ENCODE measurements at places on chromosomes 7 and 10.

- DNase-seq: no peak
Measured at GRCh38 chr10:122281751-122282150, 10.7 kb downstream of the BTBD16 start.

GRCh38 chr10:121157998-121158397 lies 306.8 kb downstream of the WDR11 start:
- no peak for DNase-seq

- DNase-seq: no peak
Measured at GRCh38 chr10:75057680-75058079, 53.8 kb upstream of the SAMD8 start.

DNA sequence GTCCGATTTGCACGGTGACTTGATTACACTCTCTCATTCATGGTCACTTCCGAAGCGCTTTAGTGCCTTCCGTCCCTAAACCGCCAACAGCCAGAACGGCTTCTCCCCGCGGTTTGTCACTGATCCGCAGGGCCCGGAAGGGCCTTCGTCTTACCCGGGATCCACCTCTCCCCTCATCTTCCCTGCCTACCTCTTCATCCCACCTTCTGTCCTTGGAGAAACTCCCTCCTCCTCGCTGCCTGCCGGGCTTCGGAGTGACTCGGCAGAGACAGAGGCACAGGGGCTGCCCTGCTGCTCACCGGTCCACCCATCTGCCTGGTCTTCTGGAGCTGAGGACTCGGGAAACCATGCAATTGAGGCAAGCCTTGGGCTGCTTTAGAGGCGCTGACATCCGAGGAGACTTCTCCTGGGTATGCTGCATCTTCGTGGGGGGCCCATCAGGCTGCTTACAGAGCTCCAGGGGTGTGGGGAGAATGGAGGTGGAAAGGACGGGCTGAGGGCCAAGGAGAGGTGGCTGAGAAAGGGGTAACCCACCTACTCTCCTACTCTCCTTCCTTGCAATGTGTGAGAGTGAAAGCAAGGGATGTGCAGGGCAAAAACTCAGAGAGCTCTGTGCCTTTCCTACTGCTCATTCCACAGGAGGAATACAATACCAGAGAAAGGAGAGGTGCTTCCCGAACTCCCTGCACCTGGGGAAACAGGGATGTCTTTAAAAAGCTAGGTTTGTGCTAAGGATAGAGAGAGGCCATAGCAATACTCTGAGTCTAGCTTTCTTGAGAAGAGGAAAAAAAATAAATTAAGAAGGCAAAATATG lies 1.0 kb upstream of the HOXA11 start:
- no peak for DNase-seq

DNA sequence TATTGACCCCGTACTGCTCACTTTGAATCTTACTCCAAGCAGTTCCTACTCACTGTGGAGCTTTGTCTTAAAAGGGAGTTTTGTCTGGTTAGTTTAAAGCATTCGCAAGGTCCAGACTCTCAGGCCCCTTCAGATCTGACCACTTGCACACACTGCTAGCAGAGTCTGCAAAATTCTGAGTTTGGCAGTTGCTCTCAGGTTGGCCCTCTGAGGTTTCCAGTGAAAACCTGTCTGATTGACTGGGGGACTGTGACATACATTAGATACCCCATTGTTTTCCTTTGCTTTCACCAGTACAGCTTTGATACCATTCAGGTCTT lies 149.2 kb downstream of the XPNPEP1 start:
- DNase-seq: no peak

GRCh38 chr7:157444011-157444842 lies 107.4 kb downstream of the DNAJB6 start:
- DNase-seq: no peak

DNA sequence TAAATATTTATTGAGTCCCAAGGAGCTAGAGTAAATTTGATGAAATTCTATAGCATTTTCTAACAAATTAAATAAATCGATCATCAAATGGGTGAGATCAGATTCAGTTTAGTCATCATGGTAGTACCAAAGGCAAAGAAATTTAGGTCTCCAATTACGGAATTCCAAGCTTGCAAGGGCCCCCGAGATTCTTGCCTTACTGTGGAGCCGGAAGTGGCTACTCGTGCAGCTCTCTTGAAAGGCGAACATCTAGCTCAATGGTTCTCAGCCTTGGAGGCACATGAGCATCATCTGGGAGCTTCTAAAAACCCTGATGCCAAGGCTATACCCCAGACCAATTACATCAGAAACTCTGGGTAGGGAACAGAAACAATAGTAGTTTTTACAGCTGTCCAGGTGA lies 117.9 kb upstream of the PRR15 start:
- no peak for DNase-seq

DNA sequence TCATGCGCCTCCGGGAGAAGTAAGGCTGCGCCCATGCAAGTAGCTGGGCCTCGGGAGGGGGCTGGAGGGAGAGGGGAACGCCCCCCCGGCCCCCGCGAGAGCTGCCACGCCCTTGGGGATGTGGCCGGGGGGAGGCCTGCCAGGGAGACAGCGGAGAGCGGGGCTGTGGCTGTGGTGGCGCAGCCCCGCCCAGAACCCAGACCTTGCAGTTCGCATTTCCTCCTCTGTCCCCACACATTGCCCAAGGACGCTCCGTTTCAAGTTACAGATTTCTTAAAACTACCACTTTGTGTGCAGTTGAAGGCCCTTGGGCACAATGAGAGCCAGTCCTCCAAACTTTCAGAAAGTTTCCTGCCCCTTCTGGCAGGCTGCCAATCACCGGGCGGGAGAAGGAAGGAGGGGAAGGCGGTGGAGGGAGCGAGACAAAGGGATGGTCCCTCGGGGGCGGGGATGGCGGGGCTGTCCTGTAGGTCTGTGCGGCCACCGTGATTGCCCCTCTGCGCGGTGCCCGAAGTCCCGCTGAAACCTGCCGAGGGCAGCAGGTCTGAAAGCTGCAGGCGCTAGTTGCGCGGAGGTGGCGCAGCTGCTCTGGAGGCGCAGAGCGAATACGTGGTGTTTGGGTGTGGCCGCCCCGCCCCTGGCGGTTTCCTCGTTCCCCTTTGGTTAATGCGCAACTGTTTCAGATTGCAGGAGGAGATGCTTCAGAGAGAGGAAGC lies 2.1 kb downstream of the VIM start:
- DNase-seq: peak; percentile 89
